Activated naive CD4-positive, alpha-beta T cell treated with Interleukin-2 at 50 U/mL for 16 hours (primary cell): ENCODE measurements at places on chromosomes 5 and 9.

DNA sequence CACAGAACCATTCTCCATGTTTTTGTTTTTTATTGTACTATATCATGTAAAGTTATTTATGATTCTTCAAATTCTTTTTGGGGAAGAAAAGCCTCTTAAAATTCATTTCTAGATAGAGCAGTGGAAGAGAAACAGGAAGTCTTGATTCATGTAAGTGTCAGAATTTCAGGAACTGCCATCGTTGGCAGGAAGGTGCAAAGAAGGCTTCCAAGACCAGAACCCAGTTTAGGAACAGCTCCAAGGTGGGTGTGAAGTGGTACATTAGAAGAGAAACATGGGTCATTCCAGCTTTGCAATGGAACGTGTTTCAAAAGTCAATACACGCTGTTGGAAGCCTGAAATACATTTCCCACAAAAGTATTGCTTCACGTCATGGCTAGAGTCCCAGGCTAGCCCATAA lies 14.8 kb downstream of the SAXO1 start:
- DNase-seq: no peak

GRCh38 chr5:111973961-111974360 lies 217.0 kb upstream of the NREP start:
- DNase-seq: no peak

- no peak for DNase-seq
Observed at GRCh38 chr5:76688836-76689235, 27.1 kb upstream of the F2R start.

GRCh38 chr5:41186143-41186542 lies 27.2 kb downstream of the C6 start:
- no peak for DNase-seq

- no peak for DNase-seq
Observed at GRCh38 chr5:149289301-149289700, 17.6 kb downstream of the AFAP1L1 start.

DNA sequence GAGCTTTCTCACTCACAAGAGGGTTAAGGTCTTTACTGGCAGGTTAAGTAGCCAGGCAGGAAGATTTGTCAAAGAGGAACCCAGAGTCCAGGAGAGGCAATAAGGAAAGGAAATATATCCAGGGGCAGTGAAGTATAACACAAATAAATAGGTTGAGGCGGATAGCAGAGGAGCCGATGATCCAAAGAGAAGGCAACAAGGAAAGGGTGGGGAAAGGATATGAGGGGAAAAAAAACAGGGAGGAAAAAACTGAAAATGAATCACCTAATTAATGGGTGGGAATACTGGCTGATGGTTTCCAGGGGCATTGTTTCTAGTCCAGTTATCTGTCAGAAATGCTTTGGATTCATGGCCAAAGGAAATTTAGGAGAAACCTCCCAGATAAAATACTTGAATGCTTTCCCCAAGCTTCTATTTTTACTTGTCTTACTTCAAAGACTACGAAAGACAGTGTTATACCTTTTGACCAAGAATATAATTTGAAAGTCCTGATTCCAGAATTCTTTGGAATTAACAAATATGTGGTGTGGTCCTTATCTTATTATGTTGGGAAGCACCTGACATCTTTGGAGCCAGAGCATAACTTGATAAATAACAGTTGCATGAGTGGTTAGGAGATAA lies 146.5 kb downstream of the AOPEP start:
- DNase-seq: no peak

DNA sequence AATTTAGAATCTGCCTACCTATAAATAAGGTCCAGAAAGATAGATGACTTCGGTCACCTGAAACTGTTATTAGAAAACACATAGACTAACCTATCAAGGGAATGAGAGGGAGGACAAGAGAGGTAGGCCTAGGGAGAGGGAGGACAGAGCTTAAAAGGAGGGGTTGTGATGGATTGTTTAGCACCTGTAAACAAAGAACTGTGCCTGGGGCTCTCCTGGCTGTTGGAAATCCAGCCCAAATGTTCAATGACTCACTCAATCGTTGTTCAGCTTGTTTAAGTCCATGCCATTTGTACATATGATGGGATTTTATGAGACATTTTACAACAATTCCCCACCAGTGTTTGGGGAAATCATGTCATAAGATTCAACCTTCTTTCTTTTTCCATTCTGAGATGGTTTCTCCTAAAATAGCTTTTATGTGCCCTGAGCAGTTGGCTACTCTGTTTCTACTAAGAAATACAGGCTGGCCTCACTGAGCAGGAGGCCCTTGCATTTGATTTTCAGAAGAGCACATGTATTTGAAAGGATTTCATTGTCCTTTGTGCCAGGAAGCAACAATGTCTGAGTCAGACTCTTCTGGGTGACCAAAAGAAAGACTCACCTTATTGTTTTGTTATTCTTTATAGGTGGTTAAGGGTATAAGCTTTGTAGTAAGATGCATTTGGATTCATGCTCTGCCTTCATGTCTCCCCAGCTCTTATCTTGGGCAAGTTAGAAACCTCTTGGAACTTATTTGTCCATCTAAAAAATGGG lies 48.2 kb upstream of the GPR151 start:
- no peak for DNase-seq

DNA sequence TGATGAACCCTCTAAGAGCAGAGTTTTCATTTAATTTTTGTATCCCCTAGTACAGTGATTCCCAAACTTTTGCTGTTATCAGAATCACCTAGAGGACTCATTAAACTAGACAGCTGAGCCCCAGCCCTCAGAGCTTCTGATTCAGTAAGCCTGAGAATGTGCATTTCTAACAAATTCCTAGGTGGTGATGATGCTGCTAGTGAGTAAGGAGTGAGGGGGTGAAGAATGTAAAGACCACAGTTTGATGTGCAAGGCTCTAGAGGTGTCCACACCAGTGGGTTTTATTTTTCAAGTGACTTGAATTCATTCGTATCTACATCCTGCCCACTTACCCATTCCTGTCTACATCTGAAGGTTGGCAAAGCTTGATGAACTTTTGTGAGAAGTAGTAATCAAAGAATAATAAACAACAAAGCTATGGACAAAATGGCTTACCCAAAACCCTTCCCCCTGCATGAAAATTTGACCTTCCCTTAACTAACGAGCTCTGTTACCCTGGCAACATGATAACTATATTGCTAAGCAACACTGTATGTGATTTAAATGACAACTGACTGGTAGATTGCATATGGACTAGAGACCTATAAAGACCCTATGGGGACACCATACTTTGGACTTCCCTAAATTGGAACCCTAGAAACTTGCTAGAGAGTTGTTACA lies 35.2 kb downstream of the DTWD2 start:
- no peak for DNase-seq

DNA sequence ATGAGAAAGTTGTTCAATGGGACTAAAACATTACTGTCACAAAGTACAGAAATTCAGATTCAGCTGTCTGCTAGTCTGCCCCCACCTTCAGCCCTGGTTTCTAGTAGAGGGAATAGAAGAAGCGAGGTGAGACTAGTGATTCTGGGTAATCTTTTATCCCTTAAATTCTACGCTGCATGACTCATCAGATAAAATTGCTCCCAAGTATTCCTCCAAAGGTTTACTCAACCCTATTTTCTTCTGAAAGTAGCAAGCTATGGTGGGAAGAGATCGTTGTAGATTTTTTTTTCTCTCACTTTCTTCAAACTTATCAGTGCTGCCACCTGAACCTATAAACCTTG lies 318.9 kb upstream of the RIOK2 start:
- no peak for DNase-seq

GRCh38 chr5:110872963-110873362 lies 134.2 kb downstream of the SLC25A46 start:
- DNase-seq: no peak

DNA sequence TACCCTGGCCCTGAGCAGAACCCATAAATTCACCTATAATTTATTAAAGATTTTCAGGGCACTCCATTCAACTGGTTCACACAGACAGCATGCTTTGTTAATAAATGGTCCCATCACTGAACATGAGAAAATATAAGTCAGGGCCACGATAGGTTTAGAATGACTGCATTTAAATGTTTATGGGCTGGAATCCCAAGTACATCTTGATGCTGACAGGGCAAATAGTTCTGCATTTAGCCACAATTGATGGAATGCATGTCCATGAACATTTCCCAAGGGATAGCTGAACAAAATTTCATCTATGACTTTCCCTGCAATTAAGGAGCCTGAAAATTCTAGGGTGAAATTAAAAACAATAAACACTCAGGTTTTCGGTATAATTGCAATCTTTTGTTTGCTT lies 124.5 kb downstream of the CAAP1 start:
- DNase-seq: no peak

DNA sequence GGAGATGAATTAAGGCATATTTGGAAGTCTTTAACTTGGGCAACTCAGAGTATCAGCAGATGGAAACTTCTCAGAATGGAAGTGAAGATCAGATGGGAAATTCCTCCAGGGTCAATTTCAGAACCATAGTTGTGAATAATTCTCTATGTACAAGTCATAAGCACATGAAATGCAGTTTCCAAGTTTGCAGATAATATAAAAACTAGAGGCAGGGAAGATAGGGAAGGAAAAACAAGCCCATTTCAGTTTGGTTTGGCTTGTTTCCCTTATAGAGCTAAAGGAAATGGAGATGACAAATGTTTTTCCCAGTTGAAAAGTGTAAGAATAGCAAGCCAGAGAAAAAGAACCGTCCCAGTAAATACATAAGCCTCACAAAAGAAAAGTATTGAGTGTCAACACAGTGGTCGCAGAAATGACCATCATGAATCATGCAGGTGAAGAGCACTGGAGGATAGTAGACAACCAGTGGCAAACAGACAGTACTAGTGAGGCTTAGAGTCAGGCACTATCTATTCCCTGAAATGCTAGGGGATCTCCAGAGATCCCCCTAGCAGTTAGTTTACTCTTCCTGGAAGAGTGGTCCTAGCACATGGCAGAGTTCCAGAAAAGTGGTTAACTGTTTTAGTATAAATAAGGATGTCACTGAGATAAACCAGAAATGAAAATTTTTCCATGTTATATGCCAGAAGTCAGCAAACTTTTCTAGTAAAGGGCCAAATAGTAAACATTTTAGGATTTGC lies 245.9 kb downstream of the SAXO1 start:
- DNase-seq: no peak

DNA sequence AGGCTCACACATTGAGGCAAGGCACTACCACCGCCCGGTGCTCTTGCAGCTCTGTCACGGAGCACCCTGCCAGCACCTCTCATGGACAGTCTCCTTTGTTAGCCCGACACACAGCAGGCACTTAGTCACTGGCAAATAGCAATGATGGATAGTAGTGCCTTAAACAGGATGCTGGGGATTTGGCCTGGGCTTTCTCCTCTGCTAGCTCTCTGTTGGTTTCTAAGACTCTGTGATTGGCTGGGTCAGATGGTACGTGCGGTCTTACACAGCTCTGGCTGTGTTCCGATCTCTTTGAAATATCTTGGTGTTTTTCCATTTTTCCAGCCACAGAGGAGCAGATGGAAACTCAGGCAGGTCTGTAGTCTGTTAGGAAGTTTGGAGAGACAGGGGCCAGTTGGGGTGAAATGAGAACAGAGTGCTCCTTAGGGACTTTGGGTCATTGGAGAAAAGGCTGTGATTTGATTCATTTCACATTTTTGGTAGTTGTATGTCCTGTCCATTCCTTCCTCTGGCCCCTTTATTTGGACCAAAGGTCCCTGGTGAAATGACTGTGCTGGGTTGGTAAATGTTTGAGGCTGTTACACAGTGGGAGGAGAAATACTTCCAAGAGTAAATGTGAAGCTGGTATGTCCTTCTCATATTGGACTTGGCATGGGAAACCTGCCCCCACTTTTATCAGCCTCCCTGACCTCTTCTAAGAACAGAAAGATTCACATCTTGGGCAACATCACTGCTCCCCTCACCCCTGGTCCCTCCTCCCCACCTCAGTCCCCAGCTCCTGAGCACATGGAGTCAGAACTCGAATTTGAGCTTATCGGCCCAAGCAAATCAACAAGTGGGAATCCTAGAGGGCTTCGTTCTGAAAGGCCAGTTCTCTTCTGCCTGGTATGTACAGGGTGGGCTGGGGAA lies 3.4 kb downstream of the SMIM3 start:
- no peak for DNase-seq

DNA sequence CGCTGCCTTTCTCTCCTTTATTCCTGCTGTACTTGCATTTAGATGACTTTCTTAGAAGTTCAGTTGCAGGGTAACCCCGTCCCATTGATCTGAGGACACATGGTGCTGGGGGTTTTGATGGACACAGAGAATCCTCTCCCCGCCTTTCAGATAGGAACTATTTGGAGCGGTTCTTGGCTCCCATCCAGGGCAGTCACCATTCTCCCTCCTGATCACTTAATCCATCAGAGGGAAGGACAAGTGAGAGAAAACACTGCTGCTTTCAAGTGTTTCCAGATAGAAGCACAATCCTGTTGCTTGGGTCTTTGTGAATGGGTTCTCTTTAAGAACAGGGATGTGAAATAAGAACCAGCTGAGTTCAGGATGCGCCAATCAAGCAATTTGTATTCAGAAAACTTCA lies 85.2 kb downstream of the IRX1 start:
- no peak for DNase-seq

- DNase-seq: no peak
Observed at GRCh38 chr5:166166071-166166470, 2125.4 kb upstream of the WWC1 start.

DNA sequence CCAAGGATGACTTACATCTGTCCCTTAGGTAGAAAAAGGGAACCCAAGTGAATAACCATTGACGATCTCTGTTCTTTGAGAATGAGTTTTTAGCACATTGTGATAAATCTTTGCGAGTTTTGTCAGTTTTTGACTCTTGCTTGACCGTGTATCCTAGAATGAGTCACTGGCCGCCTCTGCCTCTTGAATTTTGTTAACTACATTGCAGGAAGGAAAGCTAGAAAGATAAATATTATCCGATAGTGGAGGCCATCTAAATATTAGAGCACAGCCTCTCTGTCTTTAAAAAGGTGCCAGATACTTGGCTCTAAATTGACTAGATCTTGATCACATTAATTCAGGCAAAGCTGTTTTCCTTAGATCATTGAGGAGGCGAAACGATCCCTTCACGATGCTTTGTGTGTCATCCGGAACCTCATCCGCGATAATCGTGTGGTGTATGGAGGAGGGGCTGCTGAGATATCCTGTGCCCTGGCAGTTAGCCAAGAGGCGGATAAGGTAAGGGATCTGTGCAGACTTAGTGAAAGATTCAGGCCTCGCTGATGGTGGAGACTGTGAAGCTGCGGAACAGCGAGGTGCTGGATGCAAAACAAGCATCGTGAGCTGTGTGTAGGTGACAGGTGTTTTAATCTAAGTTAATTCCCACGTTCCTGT lies 12.2 kb downstream of the CCT5 start:
- DNase-seq: no peak

DNA sequence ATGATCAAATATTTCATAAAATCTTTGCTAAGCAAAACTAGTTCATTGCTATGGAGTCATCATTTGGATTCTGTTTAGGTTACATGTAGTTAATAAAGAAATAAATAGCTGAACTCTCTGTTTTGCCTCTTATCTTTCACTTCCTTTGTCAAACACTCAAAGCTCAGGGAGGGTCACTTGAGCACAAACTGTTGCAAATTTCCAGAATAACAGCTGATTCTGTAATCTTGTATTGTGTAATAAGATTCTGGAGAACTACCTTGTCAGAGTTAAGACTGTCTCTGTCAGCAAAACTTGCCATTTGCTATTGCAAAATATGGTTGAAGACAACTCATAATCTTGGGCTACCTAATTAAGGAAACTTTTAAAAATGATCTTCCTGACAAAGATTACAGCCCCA lies 182.0 kb upstream of the MOCS2 start:
- no peak for DNase-seq

GRCh38 chr9:134493461-134494272 lies 147.9 kb upstream of the COL5A1 start:
- DNase-seq: no peak
